Amniotic epithelial cell (primary cell): ENCODE measurements at places on chromosomes 1 and 21.

- no peak for DNase-seq
Observed at GRCh38 chr1:172724765-172725613, 66.1 kb downstream of the FASLG start.

DNA sequence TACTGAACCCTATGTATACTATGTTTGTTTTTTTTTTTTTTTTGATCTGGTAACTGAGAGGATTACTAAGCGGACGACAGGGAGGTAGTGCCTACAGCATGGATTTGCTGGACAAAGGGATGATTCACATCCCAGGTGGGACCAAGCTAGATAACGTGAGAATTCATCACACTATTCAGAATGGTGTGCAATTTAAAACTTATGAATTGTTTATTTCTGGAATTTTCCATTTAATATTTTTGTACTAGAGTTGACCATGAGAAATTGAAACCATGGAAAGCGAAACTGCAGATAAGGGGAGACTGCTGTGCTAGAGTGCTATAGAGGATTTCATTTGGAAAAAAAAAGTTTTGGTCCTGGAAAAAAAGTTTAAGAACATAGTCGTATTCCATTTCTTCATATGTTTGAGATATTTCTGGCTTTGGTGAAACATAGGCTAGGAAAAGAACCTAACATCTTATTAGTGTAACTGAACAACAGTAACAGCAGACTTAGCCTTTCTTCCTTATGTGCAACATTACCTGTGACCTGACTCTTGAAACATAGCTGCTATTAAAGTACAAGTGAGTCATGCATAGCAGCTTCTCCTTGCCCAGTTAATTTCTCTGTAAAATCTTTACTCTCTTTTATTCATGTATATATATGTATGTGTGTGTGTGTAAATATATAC, 202.5 kb downstream of the FGGY start:
- DNase-seq = peak; percentile 59

DNA sequence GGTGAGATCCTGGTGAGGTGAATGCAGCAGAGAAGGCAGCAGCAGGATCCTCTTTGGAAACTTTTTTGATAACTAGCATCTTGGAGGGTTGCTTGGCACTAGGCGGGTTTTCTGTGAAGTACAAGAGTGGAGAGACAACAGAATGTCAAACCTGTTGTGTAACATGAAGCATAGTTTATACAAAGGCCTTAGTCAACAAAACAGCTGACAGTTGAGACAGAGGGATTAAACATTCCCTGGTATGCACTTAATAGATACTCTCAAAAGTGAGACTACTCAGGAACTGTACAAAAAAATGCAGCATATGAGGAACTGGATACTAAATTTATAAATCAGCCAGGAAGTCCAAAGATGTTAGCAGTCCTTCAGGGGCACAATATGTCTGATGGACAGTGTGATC, 16.4 kb upstream of the CCDC17 start:
- peak; percentile 51 for DNase-seq

GRCh38 chr1:50139339-50140181, 30.8 kb downstream of the ELAVL4 start:
- no peak for DNase-seq

- no peak for DNase-seq
Observed at GRCh38 chr1:60118085-60118484, 44.5 kb upstream of the C1orf87 start.

DNA sequence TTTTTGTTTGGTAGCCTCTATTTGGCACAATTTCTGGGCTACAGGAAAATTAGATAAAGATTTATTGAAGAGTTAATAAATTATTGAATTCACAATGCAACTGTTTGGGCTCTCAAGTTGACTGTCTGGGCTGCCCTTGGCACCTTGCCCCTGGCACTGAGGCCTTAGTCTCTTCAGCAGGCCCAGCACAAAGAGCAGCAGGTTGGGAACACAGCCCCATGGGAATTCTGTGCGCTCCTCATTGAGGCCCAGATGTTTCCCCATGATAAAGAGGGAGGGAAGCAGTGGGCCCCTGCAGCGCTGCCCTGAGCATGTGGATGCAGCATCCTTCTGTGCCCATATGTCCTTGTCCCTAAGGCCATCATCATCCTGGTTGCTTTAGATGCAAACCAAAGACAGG, 2.9 kb downstream of the CRNN start:
- DNase-seq = no peak

DNA sequence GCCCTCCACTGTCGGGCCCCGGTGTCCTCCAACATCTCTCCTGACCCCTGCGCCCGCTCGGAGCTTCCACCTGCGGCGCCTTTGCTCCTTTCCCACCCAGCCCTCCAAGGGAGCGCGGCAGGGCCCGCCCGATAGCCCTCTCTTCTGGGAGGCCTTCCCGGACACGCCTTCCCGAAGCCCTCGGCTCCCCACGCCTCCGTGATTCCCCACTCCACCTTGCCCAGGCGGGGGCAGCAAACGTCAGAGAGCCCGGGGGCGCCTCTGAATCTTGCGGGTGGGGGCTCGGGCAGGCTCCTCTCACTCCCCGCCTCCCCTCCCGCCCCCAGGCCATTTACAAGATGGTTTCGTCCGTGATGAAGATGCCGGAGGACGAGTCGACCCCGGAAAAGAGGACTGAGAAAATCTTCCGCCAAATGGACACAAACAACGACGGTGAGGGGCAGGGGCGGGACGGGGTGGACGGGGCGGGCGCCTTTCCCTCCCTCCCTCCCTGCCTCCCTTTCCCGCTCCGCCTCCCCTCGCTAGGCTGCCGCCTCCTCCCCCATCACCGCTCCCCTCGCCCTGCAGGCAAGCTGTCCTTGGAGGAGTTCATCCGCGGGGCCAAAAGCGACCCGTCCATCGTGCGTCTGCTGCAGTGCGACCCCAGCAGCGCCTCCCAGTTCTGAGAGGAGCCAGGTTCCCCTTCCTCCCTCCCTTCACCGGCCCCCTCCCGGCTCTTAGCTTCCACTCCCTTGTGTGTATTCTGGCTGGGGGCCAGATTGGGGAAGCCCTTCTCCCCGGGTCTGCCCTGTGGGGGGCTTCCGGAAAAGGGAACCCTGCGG, 7.1 kb downstream of the HPCA start:
- peak; percentile 7 for DNase-seq

DNA sequence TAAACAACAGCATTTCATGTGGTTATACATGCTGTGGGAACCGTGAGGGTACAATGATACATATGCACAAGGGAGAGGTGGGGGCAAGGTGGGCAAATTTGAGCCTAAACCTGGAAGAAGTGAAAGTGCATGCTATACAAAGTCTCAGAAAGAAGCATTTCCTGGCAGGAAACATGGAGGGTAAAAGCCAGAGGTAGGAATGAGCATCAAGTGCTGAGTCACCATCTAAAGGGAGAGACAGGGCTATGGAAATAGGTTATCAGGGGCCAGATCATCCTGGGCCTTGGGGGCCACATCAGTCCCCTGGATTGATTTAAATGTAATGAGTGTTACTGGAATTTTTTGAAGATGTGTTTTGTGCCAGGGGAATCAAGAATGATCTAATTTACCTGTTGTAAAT, 60.1 kb upstream of the DAB1 start:
- DNase-seq = no peak

DNA sequence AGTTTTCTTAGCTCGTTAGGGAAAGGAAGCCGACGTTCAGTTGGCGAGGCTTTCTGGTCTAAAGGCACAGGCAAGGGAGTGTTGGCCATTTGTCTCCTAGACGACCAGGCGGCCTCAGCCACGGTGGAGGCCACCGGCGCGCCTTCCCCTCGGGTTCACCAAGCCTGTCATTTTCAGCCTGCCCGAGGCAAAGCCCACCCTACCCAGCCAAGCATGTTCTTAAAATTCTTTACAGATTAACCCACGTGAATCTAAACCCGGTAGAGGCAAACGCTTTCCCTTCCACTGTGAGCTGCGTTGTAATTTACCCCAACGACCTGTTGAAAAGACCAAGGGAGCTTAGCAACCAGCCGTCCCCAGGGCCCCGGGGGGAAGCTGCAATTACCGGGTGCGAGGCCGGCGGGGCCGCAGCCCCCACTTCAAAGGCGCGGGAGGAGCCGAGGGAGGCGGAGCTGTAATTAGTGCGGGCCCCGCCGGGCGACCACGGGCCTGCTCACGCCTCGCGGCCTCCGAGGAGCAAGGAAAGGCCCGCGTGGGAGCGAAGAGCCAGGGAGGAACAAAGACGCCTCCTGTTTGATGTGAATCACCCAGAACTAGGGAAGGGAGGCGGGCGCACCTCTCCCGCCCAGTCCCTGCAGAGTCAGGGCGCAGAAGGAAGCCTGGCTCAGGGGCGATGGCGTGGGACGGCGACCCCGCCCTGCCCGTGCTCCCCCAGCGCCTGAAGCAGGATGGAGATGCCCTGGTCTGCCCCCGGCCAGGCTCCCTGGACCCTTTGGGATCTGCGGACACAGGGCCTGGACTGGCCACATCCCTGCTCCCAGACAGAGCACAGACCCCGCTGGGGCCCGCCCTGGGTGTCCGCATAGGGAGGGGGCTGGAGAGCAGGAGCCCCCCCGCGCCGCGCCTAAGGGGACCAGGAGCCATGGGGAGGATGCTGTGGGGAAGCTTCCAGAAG, 12.1 kb upstream of the TSPEAR start:
- peak; percentile 7 for DNase-seq

DNA sequence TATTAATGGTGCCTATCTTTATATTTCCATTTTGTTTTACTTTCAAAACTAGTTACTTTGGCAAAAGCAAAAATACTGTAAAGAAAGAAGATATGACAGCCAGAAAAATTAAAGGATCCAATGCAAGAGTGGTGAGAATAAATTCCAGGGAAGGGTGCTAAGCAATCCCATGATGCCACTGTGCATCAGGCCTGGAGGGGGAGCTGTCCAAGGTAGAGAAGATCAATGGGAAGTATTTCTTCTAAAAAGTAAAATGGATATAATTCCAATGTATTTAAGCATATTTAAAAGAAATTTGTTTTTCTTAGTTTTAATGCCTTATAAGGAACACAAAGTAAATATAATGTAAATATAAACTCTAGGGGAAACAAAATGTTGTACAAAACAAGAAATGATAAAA, 1382.2 kb upstream of the B3GALT2 start:
- peak; percentile 34 for DNase-seq

- DNase-seq = peak; percentile 41
Observed at GRCh38 chr1:46532498-46533178, 18.8 kb downstream of the KNCN start.

DNA sequence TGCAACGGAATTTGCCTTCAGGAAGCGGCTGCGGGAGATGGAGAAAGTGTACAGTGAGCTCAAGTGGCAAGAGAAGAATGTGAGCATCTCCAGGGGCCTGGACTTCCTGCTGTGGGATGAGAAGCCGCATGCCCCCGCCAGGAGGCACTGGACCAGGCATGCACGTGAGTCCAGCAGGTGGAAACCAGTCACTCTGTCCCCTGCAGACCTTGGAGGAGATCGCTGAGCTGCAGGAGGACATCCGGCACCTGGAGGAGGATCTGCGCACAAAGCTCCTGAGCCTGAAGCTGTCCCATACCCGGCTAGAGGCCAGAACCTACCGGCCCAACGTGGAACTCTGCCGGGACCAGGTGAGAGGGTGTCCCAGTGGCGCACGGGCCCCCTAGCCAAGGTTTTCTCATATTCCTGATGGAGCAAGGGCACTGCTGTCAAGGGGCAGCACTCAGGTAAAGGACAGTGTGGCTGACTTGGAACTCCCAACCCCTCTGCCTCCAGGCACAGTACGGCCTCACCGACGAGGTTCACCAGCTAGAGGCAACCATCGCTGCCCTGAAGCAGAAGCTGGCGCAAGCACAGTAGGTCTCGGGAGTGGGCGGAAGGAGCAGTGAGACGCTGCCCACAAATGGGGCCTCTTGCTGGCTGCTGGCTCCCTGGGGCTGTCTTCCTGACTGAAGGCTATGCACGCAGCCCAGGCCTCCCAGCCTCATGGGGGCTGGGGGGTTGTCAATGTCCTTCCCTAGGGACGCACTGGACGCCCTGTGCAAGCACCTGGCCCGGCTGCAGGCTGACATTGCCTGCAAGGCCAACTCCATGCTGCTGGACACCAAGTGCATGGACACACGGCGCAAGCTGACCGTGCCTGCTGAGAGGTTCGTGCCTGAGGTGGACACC, 1.2 kb upstream of the ADPRS start:
- no peak for DNase-seq

DNA sequence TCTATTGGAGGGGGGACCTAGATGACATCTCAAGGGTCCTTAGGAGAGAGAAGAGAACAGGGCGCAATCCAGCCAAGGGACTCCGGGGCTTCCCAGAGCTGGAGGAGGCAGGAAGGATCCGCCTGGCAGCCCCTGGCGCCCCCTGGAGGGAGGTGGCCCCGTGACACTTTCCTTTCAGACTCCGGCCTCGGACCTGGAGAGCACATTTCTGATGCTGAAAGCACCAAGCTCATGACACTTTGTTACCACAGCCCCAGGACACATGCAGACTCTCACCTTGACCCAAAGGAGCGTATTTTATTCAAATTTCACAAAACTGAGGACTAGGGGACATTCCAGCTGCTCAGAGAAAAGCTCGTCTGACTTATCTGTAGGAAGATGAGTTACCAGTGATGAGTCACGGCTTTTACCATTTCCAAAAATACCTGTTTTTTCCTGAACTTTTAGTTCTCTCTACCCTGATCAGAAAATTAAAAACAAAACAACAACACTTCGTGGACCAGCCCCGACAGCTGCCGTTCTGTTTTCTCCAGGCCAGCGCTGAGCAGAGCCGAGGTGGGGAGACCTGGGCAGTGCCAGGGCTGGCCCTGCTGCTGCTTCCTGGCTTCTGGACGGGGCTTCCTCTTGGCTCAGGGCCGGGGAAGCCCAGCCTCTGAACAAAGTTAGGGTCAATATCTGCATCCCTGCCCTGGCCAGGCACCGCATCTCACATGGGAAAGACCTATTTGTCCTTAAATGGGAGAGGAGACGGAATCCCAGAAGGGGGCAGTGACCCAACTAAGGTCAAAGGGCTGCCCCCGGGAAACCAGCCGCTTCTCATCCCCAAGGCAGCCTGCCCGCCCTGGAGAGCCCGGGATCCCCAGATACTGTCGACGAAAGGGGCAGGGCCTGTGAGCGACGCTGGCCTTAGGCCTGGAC, 21.6 kb upstream of the POFUT2 start:
- DNase-seq = peak; percentile 63

DNA sequence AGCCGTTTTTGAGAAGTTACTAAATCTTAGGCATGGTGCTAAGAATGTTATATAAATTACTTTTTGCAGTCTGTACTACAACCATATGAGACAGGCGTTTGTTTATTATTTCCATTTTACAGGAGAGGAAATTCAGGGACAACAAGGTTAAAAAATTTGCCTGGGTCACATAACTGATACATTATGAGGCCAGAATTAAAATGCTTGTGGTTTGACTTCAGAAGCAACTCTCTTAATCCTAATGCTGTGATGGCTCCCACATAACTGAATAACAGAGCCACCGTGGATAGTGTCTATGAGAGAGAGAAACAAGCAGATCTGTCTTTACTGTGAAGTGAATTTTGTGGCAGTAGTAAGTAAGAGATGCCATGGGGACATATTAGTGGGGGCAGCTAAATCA, 184.9 kb downstream of the NCAM2 start:
- DNase-seq = peak; percentile 35

GRCh38 chr1:154994591-154994990, 1.2 kb downstream of the LENEP start:
- no peak for DNase-seq
